ENCODE measurements at places on chromosomes 7 and 10. TPM values are rescaled to one million over a fixed set of nuclear protein-coding genes. Genes with fewer than 3 reads are reported as not detected.

The SGCE gene
- 37.7 TPM for total RNA-seq

The ACTL6B gene
- total RNA-seq: not detected

The SNCG gene
- 52.9 TPM for total RNA-seq

The CDHR1 gene
- total RNA-seq: 1.3 TPM

The ZNF22 gene
- total RNA-seq: 39.2 TPM

The PAX2 gene
- total RNA-seq: 17.4 TPM

The OR9A2 gene
- total RNA-seq: not detected

The NRCAM gene
- total RNA-seq: 2.2 TPM

The GPER1 gene
- 0.72 TPM for total RNA-seq

The STK31 gene
- 0.33 TPM for total RNA-seq

The ZPBP gene
- total RNA-seq: not detected

The NPTX2 gene
- total RNA-seq: 0.44 TPM

The AKAP9 gene
- 37.6 TPM for total RNA-seq

The ERVW-1 gene
- total RNA-seq: not detected

The BAMBI gene
- total RNA-seq: 13.3 TPM

The MACC1 gene
- total RNA-seq: 0.69 TPM

The TAS2R41 gene
- not detected for total RNA-seq

The GRM3 gene
- total RNA-seq: not detected

The COX15 gene
- 34.5 TPM for total RNA-seq

The CTAGE6 gene
- total RNA-seq: not detected

The TMEM229A gene
- 0.26 TPM for total RNA-seq

The HOXA3 gene
- 0.13 TPM for total RNA-seq

The AMPH gene
- total RNA-seq: 1.6 TPM

The PTER gene
- 2.3 TPM for total RNA-seq

The RSPH10B gene
- 0.44 TPM for total RNA-seq

The CHST12 gene
- total RNA-seq: 26.9 TPM

The MUC3A gene
- total RNA-seq: 3.4 TPM
